ENCODE measurements at places on chromosomes 7 and 10.

GRCh38 chr10:122515022-122515424 is 45.5 kb upstream of the DMBT1 start:
- no peak for DNase-seq

GRCh38 chr7:121167971-121168370 is 160.8 kb upstream of the WNT16 start:
- DNase-seq = no peak

- no peak for DNase-seq
Measured at GRCh38 chr10:109912335-109913281, 10.7 kb downstream of the XPNPEP1 start.

DNA sequence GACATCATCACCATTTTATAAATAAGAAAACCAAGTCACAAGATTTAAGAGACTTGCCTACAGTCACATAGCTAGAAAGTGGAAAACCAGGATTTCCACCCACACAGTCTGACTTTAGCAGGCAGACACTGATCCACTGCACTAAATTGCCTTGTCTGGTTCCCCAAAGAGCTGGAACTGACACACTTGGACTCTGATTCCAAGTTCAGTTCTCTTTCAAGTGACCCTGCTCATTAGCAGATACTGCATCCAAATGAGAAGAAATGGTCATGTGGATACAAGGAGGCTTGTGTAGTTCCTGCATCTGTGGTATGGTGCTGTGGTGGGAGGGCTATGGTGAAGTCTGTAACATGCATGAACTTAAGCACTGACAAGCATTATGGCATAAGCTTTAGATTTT is 180.1 kb upstream of the MKLN1 start:
- DNase-seq = no peak

DNA sequence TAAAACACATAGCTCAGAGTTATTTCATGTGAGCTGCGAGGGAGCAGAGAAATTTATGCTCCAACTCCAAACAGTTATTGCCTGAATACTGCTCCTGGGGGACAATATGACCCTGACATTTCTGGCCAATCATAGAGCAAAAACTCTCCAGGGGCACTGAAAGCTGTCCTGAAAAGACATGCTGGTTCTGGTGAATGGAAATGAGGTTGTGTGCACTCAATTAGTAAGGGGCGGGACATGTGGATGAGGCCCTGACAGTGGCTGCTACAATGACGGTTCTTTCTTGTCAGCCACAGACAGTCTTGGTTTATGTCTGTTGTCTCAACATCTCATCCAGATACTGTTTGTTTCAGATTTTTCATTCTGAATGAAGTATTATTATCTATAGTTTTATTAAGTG is 151.8 kb downstream of the TWIST1 start:
- DNase-seq = no peak

DNA sequence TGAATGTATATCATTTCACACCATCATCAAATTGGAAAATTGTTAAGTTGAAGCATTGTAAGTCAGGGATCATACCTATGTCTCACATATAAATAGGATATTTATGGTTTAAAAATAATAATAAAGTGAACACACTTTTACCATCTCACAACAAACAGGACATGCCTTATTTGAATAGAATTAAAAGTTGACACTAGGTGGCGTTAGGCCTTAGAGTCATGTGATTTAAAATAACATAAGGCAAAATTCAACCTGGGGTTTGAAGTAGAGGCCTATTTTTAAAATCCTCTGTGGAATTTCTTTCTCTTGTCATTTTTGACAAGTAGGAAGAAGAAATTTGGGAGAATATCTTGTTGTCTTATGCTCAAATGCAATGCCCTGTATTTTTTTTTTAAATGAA is 184.7 kb upstream of the PCDH15 start:
- no peak for DNase-seq

DNA sequence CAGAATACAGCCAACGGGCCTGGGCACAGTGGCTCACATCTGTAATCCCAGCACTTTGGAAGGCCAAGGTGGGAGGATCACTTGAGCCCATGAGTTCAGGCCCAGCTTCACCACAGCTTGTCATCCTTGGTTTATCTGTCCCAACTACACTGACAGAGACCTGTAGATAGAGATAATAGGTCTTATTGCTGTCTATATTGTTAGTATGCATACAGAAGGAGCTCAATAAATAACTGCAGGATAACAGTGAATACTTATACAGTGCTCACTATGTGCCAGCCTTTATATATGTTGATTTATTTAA is 1.3 kb downstream of the CNPY4 start:
- no peak for DNase-seq

- no peak for DNase-seq
Measured at GRCh38 chr7:136179154-136179553, 202.0 kb upstream of the MTPN start.

DNA sequence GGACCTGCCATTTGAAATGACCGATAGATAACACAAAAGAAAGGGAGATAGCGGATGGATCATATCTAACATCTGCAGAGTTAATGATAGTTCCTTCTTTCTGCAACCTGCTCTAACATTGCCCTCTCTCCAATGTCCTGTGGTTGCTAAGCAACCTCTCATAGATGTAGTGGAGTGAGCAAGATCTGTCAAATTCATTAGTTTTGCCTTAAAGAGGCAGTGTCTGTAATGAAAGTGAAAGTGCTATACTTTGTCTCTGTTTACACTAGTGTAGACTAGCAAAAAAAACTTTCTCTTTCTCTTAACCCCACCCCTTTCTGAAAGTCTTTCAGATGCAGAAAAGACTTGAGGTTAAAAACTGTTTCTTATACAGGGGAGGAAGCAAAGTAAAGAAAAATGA is 1196.9 kb downstream of the SORCS3 start:
- no peak for DNase-seq

DNA sequence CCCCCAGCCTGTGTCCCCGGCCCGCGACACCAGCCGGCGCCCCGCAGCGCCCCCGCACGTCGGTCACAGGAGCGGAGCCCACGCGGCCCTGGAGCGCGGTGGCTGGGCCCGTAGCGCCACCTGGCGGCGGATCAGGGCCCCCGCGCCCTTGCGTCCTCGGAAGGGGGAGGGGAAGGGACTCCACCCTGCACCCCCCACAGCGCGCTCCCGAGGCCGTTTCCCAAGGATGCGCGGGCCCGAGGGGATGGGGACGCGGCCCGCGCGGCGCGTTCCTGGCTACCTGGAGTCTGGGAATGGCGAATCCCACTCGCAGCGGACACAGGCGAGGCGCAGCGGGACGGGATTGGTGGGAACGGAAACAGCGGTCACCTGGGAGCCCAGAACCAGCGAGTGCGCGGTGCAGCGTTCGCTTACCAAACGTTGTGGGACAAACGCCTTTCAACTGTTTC is 23.8 kb upstream of the MKI67 start:
- DNase-seq = peak; percentile 41

GRCh38 chr10:50561816-50562215 is 61.9 kb downstream of the SGMS1 start:
- no peak for DNase-seq

DNA sequence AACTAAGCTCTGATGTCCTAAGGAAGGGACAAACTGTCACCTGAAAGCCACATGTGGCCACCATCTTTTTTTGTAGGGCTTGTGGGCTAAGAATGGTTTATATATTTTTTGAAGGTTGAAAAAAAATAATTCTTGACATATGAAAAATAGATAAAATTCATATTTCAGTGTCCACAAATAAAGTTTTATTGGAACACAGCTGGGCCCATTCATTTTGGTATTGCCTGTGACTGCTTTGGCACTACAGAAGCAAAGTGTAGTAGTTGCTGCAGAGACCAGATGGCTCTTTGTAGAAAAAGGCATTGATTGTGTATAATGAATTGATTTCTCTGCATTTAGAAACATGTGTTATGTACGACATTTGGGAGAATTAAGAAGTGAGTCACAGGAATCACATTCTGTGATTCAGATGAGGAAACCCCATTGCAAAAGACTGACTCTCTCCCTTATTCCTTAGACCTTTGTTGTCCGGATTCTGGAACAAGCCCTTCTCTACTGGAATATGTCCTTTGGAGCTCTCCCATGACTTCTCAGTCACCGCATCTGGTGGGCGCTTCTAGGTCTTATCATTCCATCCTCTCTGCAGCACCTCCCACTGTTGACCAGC is 438.7 kb downstream of the LRMDA start:
- no peak for DNase-seq

- DNase-seq = no peak
Measured at GRCh38 chr7:50185951-50186682, 93.1 kb upstream of the ZPBP start.

DNA sequence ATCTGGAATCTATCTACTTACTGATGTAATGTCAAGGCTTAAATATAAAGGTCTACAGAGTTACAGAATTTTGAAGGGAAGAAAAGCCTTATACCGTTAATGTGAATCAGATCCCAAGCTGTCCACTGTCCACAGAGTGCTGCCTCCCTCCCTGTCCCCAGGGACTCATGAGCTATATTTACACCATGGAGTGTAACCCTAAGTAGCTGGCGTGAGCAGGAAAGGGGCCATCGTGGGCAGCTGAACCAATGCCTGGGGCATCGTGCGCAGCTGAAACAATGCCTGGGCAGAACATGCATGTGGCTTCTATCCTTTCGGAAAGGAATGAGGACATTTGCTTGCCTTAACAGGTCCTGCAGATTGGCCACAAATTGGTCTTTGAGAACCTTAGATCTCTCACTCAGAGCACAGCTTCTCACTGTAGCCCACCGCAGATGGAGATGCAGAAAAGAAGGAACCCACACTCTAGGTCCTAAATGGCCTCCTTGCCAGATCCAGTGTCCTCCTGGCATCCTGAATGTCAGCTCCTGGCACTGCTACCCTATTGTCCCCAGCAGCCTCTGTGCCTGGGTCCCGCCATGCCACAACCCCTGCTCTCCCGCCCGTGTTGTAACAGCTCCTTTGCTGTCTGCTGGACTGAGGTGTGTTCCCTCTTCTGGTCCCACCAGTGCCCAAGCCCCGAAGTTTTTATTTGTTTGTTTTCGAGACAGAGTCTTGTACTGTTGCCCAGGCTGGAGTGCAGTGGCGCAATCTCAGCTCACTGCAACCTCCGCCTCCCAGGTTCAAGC is 30.3 kb downstream of the CCDC3 start:
- no peak for DNase-seq

- no peak for DNase-seq
Measured at GRCh38 chr10:113819989-113820388, 33.9 kb downstream of the DCLRE1A start.

DNA sequence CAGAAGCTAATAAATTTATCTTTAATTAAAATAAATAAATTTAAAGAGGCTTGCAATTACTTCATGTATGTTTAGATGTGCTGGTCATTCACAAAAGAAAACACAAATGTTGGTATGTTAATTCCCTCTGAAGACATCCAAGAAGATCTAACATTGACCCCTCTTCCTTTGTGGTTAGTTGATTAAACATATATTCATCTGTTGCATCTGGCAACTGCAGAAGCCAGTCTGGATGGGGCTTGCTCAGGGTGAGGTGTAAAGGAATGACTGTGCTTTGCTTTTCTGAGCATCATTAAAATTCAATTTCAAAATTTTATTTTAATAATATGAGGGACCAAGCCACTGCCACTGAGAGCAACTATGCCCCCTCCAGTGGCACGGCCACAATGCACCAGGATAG is 36.4 kb upstream of the FERD3L start:
- no peak for DNase-seq

DNA sequence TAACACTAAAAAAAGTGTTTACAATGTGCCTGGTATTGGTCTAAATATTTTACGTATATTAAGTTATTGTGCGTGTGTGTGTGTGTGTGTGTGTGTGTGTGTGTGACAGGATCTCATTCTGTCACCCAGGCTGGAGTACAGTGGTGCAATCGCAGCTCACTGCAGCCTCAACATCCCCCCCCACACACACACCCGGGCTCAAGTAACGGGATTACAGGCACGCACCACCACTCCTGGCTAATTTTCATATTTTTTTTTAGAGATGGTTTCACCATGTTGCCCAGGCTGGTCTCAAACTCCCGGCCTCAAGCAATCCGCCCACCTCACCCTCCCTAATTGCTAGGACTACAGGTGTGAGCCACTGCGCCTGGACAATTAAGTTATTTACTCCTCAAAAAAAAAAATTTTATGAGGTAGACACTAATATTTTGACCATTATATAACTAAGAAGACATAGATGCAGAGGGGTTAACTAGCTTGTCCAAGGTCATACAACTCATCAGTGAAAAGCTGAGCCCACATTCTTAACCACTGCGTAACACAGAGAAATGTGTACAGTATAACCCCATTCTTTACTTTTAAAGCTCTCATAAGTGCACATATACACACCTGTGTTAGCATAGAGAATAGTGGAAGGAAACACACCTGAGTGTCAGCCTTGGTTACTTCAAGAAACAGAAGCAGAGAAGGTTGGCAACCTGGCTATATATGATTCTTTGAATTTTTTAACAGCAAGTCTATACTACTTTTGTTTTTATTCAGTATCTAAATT is 35.0 kb downstream of the DNAJC12 start:
- DNase-seq = no peak

DNA sequence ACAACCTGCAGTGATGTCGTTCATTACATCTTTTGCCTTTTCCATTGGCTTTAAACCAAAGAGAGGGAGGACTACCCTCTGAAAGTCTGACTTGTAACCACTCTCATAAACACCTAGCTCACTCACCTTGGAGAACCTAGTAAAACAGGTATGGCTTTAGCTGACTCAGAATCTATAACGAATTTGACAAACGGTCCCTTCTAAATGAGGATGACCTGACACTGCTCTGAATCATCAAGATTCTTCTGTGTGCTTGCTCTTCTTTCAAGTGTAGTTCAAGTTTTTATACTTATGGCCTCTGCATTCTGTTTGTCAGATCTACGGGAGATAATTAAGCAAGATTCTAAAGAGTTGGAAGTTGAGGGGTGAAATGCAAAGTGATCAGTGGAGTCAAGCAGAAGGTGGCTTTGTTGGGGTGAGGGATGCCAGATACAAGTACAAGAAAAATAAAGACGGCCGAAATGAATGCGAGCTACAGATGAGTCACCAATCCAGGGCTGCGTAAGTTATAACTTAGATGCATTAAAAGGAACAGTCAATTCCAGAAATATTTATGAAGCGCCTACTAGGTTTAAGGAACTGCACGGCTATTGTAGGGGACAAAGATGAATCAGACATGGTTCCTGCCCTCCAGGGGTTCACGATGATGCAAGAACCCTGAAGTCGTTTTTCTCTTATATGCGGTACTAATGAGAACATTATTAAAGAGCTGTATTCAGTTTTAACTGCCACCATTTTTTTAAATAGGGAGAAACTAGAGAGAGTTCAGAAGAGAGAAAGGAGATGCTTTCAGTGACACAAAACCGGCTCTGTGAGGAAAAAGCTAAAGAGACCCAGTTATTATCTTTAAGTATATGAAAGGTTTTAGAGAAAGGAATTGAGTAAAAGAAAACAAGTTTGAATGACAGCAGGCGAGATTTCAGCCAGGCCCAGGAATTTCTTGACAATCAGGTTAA is 6.5 kb downstream of the HIPK2 start:
- DNase-seq = no peak

DNA sequence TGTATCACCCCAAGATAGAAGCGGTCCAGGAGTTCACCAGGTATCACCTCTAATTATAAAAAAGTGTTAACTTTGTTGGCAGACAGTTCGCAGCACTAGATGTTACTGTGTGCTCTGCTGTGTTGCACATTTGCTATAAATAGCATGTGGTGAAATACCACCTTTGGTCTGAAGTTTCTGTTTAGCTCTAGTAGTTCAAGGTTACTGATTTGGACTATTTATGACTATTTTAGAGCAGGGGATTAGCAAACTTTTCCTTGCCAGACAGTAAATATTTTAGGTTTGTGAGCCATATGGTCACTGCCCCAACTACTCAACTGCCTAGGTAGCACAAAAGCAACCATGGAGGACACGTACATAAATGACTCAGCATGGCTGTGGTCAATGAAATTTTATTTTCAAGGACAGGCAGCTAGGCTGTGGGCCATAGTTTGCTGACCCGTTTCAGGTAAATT is 16.5 kb downstream of the DENND10 start:
- DNase-seq = no peak

All from substantia nigra (tissue), 51 donors.